ENCODE measurements at places on chromosomes 2 and 18.

DNA sequence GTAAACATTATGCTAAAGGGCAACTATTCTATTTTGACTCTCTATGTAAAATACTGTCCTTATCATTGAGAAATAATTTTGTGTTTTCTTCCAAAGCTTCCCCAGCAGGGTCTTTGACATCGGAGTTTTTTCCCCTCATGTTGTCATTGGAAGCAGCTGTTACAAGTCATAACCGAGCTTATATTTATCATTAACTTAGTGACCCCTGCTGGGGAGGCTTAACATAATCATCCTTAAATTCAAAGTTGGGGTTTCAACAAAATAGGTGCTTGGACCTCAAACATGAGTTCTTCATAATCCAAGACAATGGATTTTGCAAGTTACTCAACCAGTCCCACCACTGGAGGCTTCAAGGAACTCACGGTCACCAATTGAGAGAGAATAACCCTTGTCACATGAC lies 330.9 kb downstream of the DCC start:
- no peak for DNase-seq

DNA sequence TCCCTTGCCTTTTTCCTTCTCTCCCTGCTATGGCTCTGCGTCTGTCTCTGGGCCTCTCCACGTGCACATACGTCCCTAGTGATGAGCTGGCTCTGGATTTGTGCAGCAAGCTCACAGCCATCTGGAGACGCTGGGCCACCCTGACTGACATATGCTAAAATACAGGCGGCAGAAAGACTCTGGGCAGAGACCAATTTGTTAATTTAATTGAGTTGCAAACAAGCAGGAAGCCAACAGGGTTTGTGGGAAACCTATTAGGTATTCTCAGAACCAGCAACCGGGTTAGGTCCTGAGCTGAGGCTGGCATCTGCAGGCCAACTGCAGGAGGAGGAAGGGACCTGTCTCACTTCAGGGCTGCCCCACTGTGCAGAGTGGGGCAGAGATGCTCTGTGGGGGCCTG lies 53.5 kb upstream of the SMAD2 start:
- DNase-seq: no peak

- DNase-seq: no peak
Observed at GRCh38 chr18:53254265-53254664, 914.3 kb downstream of the DCC start.

DNA sequence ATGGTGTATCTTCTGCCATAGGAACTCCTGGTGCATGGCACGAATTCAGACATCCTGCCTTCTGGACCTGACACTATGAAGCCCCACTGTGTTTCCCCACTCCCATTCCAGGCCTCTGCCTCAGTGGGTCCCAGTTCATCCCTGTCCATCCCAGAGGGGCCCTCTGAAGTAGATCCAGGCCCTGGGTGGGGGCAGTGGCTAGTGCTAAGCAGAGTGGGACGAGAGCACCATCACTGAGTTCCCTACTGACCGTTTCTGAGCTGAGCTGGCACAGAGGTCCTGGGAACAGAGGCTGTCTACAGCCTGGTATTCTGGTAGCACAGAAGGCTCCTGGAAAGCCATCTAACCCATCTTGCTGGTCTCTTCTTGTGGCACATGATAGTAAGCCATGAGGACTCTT lies 54.0 kb downstream of the ATOH8 start:
- DNase-seq: no peak

GRCh38 chr2:62277688-62278087 lies 81.8 kb downstream of the B3GNT2 start:
- DNase-seq: no peak

DNA sequence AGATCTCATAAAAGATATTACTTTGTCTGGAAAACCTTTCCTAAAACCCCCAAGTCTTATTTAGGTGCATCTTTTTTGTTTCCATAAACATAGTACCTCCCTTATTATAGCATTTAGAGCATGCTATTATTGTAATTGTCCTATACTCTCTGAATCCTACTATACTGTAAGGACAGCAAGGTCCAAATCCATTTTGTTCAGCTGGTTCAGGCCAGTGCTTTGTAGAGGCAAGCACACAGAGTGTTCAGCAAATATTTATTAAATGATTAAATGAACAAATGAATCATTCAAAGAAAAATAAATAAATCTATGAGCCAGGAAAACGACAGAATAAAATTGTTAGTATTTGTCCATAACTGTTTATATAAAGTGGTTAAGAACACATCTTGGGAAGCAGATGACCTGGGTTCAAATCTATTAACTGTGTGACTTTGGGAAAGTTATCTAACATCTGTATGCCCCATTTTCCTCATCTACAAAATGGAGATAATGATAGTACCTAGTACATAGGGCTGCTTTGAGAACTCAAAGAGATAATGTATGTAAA lies 86.0 kb downstream of the COL3A1 start:
- peak; percentile 12 for DNase-seq

DNA sequence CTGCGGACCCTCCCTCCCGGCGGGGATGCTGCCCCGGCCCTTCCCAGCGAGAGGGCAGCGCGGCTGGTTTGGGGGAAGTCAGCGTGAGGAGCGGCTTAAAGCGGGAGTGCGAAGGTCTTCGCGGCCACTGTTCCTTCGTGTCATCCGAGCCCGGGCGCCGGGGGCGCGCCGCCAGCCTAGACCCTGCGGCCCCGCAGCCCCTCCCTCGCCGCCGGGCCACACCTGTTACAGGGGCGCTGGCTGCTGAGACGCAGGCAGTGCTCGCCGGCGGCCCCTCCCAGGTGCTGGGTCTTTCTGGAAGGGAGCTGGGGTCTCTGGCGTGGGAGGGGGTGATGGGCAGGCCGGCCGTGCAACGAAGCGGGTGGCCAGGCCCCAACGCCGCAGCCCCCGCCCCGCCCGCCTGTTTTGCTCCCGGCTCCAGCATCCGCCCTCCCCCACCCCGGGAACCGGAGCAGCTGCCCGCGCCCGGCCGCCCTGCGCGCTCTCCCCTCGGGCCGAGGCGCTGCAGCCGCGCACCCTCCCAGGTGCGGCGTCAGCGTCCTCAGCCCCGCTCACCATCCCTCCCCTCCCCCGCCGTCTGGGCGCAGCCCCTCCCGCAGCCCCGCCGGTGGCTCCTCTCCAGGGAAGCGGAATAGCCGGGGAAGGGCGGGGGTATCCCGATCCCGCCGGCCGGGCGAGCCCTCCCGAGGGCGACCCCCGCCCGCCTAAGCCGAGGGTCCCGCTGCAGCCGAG lies 727 bp downstream of the KIF1A start:
- no peak for DNase-seq

GRCh38 chr2:60313470-60314172 lies 239.8 kb downstream of the BCL11A start:
- DNase-seq: no peak
